Muscle of leg (tissue), 16 donors: ENCODE measurements at places on chromosomes 3 and 15.

DNA sequence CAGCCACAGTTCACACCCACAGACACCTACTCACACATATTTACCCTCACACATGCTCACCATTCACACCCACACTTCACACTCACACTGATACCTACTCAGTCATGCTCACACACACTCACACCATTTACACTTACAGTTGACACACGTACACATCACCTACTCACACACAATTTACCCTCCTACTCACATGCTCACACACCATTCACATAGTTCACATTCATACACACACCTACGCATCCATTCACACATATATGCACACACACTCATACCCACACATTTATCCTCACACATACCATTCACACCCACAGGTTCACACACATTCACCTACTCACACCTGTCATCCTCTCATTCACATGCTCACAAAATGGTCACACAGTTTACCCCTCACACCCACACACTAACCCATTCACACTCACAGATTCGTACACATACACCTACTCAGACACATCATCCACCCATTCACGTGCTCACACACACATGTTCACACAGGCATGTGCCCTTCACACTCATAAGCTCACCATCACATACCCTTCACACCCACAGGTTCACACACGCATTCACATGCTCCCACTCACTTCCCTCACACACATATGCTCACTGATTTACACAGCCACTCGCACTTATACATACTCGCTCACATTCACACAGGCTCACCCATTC, 42.3 kb downstream of the HMCES start:
- no peak for DNase-seq

GRCh38 chr15:27214032-27214431, 243.1 kb downstream of the GABRG3 start:
- no peak for DNase-seq

DNA sequence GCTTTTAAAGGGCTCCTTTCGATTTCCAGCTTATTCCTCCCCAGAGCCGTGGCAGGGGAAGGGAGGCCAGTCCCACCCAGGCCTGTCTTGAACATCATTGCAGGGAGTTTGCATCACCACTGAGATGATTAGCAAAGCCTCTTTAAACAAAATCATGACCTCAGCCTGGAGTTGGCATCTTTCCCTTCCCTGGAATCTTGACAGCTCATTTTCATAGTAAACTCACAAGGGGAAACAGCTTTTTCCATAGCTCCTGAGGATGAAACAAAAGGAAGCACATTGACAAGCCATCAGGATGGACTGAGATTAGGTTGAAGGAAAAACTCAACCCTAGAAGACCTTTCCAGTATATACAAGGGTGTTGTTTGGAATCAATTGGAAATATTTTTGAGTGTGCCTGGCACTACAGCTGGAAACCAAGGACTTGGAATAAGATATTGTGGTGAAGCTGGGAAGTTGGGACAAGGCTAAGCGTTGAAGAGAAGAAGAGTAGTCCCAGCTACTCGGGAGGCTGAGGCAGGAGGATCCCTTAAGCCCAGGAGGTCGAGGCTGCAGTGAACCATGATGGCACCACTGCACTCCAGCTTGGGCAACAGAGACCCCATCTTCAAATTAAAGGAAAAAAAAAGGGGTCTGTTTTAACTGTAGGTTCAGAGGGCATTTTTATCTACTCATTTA, 3.1 kb upstream of the LARP6 start:
- DNase-seq = peak; percentile 97

GRCh38 chr15:52730173-52730572, 51.0 kb upstream of the ATOSA start:
- peak; percentile 24 for DNase-seq

- no peak for DNase-seq
These were observed 30.5 kb downstream of the POLQ start for GRCh38 chr3:121515313-121515712.

- DNase-seq = no peak
These were observed 269.4 kb upstream of the TTC14 start for GRCh38 chr3:180332608-180333007.

- no peak for DNase-seq
These were observed 22.0 kb downstream of the TGM4 start for GRCh38 chr3:44896440-44896839.

GRCh38 chr3:52893723-52894122, 3.6 kb downstream of the STIMATE start:
- no peak for DNase-seq

- DNase-seq = no peak
These were observed 190.8 kb downstream of the ADAMTSL3 start for GRCh38 chr15:83844742-83845141.

- DNase-seq = peak; percentile 2
These were observed 518.2 kb downstream of the CADM2 start for GRCh38 chr3:85476891-85477495.

GRCh38 chr3:16477056-16477455, 36.4 kb downstream of the RFTN1 start:
- DNase-seq = no peak

GRCh38 chr3:181425074-181425473, 286.7 kb upstream of the SOX2 start:
- peak; percentile 47 for DNase-seq

DNA sequence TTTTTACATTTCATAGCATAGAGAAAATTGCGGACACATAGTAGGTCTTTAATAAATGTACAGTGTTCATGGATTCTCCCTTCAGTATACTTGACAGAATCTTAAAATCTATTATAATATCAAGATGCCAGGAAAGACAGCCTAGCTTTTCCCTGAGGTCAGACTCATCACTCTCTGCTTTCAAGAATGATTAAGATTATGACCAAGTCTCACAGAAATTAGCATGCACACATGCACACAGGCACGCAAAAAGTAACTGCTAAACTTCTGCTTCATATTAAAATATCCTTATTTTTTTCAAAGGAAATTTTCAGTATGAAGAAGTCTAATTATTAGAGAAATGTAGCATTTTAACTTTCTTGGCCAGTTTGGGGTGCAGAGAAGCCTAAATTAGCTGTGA, 493.8 kb upstream of the NECTIN3 start:
- no peak for DNase-seq

GRCh38 chr3:11532931-11533391, 110.8 kb downstream of the VGLL4 start:
- DNase-seq = no peak

- peak; percentile 58 for DNase-seq
These were observed at the start of gene CD86 for GRCh38 chr3:122055215-122055614. TSS of gene CD86 (plus strand) at chr3:122055362. CDS start at chr3:122055490, 128 bp downstream.

DNA sequence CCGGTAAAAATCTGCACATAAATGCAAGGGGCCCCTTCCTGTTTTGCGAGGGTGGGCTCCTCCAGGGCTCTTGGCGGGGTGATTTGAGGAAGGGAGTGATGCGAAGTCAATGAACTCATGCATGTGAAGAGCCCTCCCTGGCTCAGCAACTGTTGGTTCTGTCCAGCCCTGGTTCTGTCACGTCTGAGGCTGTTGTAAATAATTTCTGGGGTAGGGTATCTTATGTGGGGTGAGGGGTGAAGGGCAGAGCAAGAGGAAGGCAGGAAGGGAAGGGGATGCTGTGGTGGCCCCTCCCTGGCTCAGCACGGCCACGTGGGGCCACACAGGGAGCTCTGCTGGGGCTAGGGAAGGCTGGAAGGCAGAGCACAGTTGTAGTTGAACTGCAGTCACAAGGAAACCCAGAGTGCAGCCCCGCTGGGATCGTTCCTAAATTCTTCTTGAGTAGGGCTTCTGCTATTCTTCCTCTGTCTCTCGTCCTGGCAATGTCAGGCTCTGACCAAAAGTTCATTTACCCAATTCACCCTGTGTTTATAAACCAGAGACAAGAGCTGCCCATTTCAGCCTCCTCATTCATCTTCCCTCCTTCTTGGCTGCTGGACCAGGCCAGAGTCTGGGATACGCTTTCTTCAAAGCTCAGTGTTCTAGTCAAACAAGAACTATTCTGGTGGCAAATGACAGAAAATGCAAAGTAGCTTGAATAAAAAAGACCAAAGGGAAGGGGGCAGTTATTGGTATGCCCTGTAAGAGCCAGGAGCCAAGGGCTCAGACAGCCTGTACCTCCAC, 14.8 kb upstream of the TOPBP1 start:
- no peak for DNase-seq

GRCh38 chr3:3686907-3687648, 112.2 kb upstream of the LRRN1 start:
- DNase-seq = no peak

- DNase-seq = peak; percentile 82
These were observed 104.2 kb upstream of the RAD18 start for GRCh38 chr3:9067352-9067975.
